ENCODE measurements at places on chromosomes 5 and 9. TPM values are rescaled to one million over a fixed set of nuclear protein-coding genes. Genes with fewer than 3 reads are reported as not detected.

DNA sequence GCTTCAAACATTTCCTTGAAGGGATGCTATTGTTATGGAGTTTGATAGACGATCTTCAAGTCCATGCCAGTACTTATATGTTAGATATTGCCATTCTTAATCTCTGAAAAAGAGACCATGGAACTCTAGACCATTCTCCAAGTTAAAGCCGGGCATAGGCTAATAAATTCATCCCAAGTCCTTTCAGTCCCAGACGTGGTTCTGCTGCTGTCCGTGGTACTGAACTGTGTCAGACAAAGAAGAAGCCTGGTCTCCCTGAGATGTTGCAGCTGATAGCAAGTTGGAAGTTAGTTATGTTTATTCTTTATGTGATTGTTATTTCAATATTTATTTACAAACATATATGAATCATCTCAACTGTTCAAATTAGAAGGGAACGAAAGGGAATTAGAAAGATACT lies 158.7 kb downstream of the NMUR2 start:
- no peaks in the 10 kb centered on the region for H3K36me3 ChIP-seq
- no peak overlapping the region for H3K27ac ChIP-seq
- no peaks in the 10 kb centered on the region for H3K4me1 ChIP-seq
- no peak overlapping the region for H3K4me3 ChIP-seq
- DNase-seq = peak; percentile 81

DNA sequence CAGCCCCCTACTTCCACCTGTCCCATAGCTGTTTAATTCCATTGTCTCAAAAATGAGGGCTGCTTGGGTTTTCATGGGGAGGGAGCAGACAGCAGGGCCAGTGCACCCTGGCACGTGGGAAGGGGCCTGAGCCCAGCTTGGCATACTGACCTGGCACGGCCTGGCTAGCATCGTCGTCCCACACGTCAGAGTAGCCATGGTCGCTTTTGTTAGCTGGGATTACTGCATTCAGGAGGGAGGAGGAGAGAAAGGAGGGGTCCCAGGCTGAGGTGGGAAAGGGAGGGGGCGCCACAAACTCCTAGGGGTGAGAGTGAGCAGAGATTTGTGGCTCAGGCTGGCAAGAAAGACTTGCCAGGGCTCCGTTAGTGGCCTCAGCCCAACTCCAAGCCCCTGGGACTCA lies 21.1 kb upstream of the CYSTM1 start:
- H3K27ac ChIP-seq = no peak overlapping the region
- H3K36me3 ChIP-seq = no peaks in the 10 kb centered on the region
- H3K27me3 ChIP-seq = peaks cover 33% of the 10 kb centered on the region
- H3K4me3 ChIP-seq = peak overlapping the region; percentile 38

DNA sequence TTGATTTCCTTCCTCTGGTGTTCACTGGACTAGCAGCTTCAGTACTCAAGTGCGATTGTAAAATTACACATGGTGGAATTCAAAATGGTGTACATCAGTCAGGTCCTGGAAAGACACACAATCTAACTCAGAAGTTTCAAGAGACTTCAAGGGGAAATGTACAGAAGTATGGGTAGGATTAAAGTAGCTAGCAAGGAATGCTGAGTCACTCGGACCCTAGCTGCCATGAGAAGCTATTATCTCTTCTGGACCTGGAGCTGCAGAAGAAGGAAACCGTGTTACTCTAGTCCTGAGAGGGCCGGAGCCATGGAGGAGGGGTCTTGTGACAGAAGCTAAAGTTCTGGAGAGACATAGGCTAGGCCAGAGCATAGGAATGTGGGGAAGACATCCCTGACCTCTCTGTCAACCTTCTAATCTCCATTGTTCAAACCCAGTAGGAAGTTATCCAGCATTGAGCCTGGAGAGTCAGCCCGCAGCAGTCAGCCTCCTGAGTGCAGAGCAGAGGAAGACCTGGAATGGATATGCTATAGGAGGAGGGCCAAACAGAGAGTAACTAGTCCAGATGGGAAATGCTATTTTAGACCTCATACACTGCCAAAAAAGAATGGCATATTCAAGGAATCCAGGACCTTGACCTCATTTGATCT lies 84.3 kb downstream of the GHR start:
- H3K27ac ChIP-seq = no peak overlapping the region
- H3K36me3 ChIP-seq = no peaks in the 10 kb centered on the region
- no peaks in the 10 kb centered on the region for H3K27me3 ChIP-seq
- 0 out of 2 replicates have a peak, but pooled peaks cover 3% of the 10 kb centered on the region for H3K4me1 ChIP-seq
- H3K4me3 ChIP-seq = no peak overlapping the region

- DNase-seq = no peak
- no peak overlapping the region for H3K27ac ChIP-seq
- H3K36me3 ChIP-seq = no peaks in the 10 kb centered on the region
- no peaks in the 10 kb centered on the region for H3K27me3 ChIP-seq
Observed at GRCh38 chr5:163649514-163649913, 144.1 kb downstream of the MAT2B start.

DNA sequence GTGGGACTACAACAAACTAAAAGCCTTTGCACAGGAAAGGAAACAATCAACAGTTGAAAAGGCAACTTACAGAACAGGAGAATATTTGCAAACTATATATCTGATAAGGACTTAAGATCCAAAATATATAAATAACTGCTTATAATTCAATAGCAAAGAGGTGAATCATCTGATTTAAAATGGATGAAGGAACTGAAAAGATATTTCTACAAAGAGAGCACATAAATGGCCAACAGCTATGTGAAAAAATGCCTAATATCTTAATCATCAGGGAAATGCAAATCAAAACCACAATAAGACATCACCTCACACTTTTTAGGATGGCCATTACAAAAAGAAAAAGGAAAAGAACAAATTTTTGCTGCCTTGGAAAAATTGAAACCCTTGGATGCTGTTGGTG lies 100.4 kb downstream of the LURAP1L start:
- no peak for DNase-seq
- H3K27ac ChIP-seq = no peak overlapping the region
- H3K27me3 ChIP-seq = no peaks in the 10 kb centered on the region
- no peaks in the 10 kb centered on the region for H3K4me1 ChIP-seq
- no peak overlapping the region for H3K4me3 ChIP-seq

- DNase-seq = no peak
- peaks cover 20% of the 10 kb centered on the region for H3K36me3 ChIP-seq
- H3K27ac ChIP-seq = no peak overlapping the region
- H3K4me1 ChIP-seq = peaks cover 7% of the 10 kb centered on the region
Observed at GRCh38 chr9:114289571-114290481, 33.1 kb upstream of the ORM1 start.

DNA sequence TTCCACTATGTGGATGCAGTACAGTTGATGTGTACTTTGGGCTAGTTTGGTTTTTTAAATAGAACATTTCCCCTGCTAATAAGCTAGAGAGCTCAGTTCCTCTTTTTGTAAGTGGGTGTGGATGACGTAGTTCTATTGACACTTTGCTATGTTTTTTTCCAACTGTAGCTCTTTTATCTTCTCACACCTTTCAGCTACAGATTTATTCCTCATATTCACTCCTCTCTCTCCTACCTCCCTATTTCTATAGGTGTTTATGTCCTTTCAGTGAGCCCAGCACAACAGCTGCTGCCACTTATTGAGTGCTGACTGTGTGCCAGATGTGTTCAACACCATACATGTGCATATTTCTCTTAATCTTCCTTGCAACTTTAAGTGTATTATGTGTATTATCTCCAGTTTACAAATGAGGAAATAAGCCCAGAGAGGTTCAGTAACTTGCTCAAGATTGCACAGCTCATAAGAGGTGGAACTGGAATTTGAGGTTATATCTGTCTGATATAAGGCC lies 215.7 kb downstream of the SEMA6A start:
- 0 out of 2 replicates have a peak, but pooled peaks cover 7% of the 10 kb centered on the region for H3K27me3 ChIP-seq
- H3K36me3 ChIP-seq = no peaks in the 10 kb centered on the region
- no peak overlapping the region for H3K4me3 ChIP-seq
- no peaks in the 10 kb centered on the region for H3K4me1 ChIP-seq

GRCh38 chr9:135962696-135963307 lies 1.6 kb upstream of the UBAC1 start:
- no peaks in the 10 kb centered on the region for H3K36me3 ChIP-seq
- H3K4me3 ChIP-seq = no peak overlapping the region
- no peaks in the 10 kb centered on the region for H3K27me3 ChIP-seq
- no peak for DNase-seq

DNA sequence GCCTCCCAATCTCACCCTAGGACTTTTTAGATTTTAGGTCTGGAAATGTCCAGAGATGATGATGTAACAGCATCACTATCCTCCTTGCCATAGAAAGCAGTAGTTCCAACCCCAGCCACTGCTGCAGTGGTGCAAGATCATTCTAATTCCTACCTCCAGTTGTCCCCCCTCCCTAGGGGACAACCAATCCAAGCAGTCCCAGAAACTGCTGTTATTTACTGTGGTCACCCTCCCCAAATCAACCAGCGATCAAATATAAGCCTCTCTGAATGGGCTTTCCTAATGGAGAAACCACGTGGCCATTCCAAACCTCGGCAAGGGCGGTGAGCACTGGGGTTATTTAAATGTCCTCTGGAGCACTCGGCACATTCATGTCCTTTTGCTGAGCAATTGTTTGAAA lies 159.8 kb downstream of the SLF1 start:
- no peaks in the 10 kb centered on the region for H3K27me3 ChIP-seq
- H3K4me3 ChIP-seq = no peak overlapping the region
- no peaks in the 10 kb centered on the region for H3K4me1 ChIP-seq
- H3K27ac ChIP-seq = no peak overlapping the region
- no peaks in the 10 kb centered on the region for H3K36me3 ChIP-seq
- DNase-seq = peak; percentile 35

DNA sequence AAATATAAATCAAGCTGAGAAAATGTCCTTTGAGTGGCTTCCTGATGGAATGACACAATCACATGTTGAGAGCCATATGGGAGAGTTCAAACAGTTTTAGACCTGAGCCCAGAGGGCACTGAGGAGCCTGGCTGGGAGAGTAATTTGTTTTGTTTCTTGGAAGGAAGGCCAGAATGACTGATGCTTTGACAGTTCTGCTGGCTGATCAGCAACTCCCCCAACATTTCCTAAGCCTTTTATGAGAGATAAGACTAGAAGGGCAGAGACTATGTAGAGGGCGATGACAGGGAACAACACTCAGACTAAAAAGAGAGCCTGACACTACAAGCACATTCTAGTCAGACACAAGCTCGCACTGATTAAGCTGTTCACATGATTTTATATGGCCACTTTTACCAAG lies 169.2 kb downstream of the COX7C start:
- no peaks in the 10 kb centered on the region for H3K4me1 ChIP-seq
- no peak overlapping the region for H3K4me3 ChIP-seq
- DNase-seq = no peak
- no peaks in the 10 kb centered on the region for H3K36me3 ChIP-seq
- no peaks in the 10 kb centered on the region for H3K27me3 ChIP-seq

- H3K36me3 ChIP-seq = peaks cover under 1% of the 10 kb centered on the region
- H3K4me1 ChIP-seq = no peaks in the 10 kb centered on the region
- H3K27me3 ChIP-seq = no peaks in the 10 kb centered on the region
- no peak overlapping the region for H3K27ac ChIP-seq
- H3K4me3 ChIP-seq = no peak overlapping the region
- no peak for DNase-seq
Observed at GRCh38 chr9:101893661-101894646, 155.5 kb upstream of the GRIN3A start.

DNA sequence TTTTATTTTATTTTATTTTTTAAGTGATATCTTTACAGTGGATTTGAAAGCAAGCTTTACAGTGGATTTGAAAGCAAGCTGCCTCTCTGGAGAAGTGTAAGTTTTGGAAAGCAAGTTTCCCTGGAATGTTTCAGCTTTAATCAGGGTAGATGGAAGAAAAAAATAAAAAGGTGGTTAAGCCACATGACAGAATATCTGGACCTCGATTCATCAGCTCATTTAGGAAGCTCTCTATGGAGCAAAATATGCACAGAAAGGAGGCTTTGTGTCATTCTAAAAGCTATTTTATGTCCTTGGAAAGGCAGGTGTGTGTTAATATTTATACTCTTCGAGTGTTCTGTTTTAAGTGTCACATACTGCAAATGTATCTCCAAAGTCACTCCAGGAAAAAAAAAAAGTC lies 409.2 kb upstream of the KLF4 start:
- H3K4me3 ChIP-seq = no peak overlapping the region
- H3K36me3 ChIP-seq = no peaks in the 10 kb centered on the region
- no peak for DNase-seq
- peaks cover 12% of the 10 kb centered on the region for H3K4me1 ChIP-seq
- H3K27me3 ChIP-seq = no peaks in the 10 kb centered on the region

DNA sequence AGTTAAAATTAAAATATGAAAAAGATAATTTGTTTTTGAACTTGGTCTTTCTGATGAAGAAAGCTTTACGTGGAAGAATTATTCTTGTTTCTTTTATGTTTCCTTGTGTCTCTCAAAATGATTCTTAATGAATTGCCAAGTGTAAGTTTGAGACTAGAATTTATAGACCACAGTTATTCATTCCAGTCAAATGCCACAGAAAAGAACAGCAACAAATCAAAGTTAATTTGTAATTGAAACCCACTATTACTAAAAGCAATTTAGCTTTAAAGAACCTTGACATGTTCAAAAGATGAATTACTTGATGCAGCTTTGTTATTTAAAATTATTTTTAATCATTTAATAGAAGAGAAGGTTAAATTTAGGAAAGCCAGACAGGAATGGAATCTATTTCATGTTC lies 1277.7 kb upstream of the NUDT12 start:
- no peak for DNase-seq
- H3K36me3 ChIP-seq = no peaks in the 10 kb centered on the region
- no peak overlapping the region for H3K4me3 ChIP-seq
- no peak overlapping the region for H3K27ac ChIP-seq

GRCh38 chr9:133067006-133067405 lies 5.2 kb downstream of the CEL start:
- no peaks in the 10 kb centered on the region for H3K4me1 ChIP-seq
- no peak overlapping the region for H3K27ac ChIP-seq
- no peak for DNase-seq
- H3K27me3 ChIP-seq = no peaks in the 10 kb centered on the region

DNA sequence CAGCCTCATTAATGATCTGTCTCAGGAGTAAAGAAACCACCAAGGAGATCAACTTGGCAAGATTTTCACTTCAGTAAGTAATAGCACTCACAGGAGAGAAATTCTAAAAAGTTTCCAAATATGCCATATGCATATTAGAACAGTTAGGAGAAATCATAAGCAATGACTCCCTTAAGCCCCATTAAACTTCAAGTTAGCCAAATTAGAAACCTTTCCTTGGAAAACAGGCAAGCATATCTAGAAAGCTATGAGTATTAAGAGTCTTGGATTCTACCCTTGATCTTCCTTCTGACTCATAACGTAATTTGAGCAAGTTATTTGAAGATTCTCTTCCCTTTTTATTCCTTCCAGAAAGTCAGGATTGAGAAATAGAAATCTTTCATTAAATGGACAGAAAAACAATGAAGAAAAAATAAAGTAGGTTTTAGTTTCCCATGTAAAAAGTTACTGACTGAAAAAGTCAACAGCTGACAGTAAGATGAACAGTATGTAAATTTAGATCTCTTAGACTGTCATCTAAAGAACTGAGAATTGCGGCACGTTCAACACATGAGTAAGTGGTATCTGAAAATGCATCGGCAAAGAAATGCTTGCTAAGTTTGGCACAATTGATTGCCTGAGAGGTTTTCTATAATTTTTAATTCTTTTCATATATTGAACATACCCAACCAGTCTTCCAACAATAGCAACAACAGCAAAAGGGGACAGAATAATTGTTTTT lies 565.7 kb upstream of the FTMT start:
- no peak for DNase-seq
- no peaks in the 10 kb centered on the region for H3K27me3 ChIP-seq
- no peaks in the 10 kb centered on the region for H3K36me3 ChIP-seq
- H3K4me1 ChIP-seq = no peaks in the 10 kb centered on the region
- no peak overlapping the region for H3K27ac ChIP-seq

GRCh38 chr9:128625391-128626146 lies 31.1 kb downstream of the DYNC2I2 start:
- no peaks in the 10 kb centered on the region for H3K27me3 ChIP-seq
- H3K4me1 ChIP-seq = no peaks in the 10 kb centered on the region
- peaks cover 19% of the 10 kb centered on the region for H3K36me3 ChIP-seq
- H3K27ac ChIP-seq = no peak overlapping the region

JAKMIP2 gene
- total RNA-seq = 27.2 TPM

HTR4 gene
- total RNA-seq = not detected

ARL14EPL gene
- not detected for total RNA-seq

Measured in GM23338 (cell line).